Stimulated activated CD4-positive, alpha-beta T cell treated with anti-CD3 and anti-CD28 coated beads, TNF-alpha, amount 100 ng/mL, for 48 hours (primary cell): ENCODE measurements at places on chromosomes 3 and 15.

- DNase-seq = no peak
Measured at GRCh38 chr3:107641572-107642307, 119.0 kb downstream of the BBX start.

GRCh38 chr3:128270559-128271492, 117.5 kb downstream of the EEFSEC start:
- no peak for DNase-seq

DNA sequence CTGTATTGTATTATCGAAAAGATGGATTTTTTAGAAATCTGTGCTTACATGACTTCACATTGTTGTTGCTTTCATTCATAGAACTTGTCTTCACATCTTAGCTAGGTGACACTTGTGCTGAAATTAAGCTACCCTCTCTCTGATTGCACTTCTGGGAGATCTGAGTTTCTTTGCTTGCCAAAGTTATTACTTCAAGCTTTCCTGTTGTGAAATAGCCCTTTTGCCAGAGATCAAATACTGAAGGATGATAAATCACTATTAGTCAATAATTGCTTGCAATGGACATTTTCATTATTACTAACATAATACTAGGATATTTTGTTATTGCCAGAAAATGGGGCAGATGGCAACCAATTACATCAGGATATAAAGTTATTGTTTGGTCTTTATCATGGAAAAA, 34.7 kb downstream of the PIK3CA start:
- no peak for DNase-seq

- DNase-seq = no peak
Measured at GRCh38 chr3:72114773-72115172, 329.8 kb upstream of the PROK2 start.

DNA sequence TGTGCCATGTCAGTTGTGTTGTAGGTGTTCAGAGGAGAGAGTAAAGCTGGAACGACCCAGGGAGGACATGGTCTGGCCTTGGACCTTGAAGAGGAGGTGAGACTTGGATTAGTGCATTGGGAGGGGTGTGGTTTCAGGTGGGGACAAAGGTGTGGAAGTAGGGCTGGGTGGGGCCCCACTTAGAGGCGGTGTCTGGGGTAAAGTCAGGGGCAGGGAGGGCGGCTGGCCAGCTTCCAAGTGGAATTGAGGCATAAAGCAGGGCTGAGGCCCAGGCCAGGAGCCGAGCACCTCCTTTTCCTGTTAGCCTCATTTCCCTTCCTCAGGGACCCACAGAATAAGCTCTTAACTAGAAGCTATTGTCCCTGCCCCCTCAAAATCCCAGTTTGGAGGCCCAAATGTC, 36.2 kb upstream of the FLNB start:
- no peak for DNase-seq

DNA sequence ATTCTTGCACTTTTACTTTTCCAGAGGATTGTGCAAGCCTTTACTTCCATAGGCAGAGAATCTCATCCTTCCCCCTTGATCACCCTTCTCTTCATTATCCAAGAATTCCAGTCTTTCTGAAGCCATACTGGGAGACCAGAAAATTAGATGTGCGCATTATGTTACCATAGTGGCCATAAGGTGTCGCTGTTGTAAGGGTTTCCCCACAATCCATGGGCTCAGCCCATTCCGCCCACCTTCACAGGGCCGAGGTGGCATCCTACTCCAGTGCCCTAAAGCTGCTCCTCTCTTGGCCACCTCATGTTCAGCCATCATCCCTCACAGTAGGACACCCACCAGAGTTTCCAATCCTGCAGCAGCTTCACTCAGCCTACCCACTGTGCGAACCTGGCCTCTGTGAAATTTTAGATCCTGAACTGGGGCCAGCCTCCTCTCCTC, 35.0 kb downstream of the CTSH start:
- no peak for DNase-seq

- DNase-seq = no peak
Measured at GRCh38 chr3:1677576-1678156, 421.0 kb upstream of the CNTN4 start.

- no peak for DNase-seq
Measured at GRCh38 chr15:44782516-44782915, 46.2 kb downstream of the TRIM69 start.

GRCh38 chr15:63895194-63895593, 61.4 kb upstream of the HERC1 start:
- DNase-seq = no peak

DNA sequence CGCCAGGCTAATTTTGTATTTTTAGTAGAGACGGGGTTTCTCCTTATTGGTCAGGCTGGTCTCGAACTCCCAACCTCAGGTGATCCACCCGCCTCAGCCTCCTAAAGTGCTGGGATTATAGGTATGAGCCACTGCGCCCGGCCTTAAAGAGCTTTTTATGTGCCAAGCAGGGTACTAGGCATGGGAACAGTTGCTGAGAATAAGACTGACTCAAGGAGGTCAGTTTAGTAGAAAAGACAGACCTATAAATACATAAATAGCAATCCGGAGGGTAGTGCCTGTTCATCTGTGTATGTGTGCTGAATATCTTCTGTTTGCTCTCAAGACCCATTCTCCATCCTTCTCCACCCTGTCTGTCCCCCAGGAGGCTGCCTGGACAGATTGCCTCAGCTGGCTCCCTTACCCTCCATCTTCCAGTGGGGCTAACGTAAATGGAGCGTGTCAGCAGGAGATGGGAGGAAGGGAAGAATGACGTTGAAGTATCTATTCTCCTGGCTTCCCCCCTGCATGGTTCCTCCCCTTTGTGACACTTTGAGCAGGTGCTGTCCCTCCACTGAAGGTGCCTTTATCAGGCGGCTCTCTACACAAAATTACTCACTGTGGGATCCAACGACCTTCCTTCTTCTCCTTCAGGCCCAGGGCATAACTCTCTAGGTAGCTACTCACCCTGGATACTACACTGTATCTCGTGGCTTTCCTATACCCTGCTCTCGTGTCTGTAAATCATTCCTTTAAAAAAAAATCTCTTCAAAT, 31.1 kb downstream of the FBXO40 start:
- no peak for DNase-seq
